RPMI8226 (cell line): ENCODE measurements at places on chromosomes 5 and 9.

- no peak for DNase-seq
These were observed 11.7 kb downstream of the C5 start for GRCh38 chr9:121038362-121038761.

DNA sequence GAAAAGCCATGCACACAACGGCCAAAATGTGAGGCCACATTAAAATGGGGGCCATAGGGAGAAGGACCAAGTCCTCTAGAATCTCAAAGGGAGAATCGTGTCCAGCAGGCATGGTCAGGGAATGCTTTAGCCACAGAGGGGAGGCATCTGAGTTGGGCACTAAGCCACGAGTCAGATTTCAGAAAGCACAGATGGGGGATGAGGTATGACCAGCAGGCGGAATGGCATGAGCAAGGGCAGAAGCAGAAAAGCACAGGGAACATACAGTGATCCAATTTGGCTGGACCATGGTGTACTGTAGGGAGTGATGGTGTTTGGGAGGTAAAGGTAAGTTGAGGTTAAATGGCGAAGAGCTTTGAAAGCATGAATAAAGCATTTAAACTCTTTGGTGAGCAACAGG lies 214.6 kb downstream of the TLE1 start:
- no peak for DNase-seq

DNA sequence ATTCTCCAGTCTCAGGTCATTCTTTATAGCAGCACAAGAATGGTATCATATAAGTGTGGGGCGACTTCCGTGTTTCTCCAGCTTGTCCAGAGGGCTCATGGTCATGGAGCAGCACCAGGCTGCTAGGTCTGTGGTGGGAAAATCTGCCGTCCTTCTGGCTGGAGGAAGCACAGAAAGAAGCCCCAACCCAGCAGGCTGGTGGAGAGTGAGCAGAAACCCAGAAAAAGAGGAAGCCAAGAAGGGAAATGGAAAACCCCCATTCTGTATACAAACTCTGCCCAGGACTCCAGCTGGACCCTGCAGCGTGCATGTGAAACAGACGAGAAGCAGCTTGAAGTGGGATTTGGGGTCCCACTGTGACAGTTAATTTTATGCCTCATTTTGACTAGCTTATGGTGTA lies 34.3 kb upstream of the OLFM1 start:
- no peak for DNase-seq

- no peak for DNase-seq
These were observed 334.8 kb downstream of the TRIM32 start for GRCh38 chr9:117021906-117022305.

GRCh38 chr9:112241491-112241890 lies 66.4 kb upstream of the SUSD1 start:
- DNase-seq: no peak

DNA sequence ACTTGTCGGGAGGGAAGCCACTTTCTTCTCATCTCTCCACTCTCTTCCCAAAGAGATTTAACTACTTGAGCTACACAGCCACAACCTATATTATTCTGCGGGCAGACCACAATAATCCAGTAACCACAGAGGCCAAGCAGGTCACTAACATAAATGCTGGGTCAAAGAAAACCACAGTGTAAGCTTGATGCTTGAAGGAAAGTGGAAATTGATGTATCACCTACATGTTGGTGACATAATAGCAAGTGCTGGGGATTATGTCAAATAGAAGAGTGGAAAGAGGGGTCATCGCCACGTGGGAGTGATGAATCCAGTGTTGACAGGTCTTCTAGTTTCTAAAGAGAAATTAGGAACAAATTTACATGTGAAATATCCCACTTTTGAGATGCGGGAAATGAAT lies 40.9 kb downstream of the RFK start:
- no peak for DNase-seq

- no peak for DNase-seq
These were observed 25.6 kb downstream of the CSF2 start for GRCh38 chr5:132099076-132099748.

DNA sequence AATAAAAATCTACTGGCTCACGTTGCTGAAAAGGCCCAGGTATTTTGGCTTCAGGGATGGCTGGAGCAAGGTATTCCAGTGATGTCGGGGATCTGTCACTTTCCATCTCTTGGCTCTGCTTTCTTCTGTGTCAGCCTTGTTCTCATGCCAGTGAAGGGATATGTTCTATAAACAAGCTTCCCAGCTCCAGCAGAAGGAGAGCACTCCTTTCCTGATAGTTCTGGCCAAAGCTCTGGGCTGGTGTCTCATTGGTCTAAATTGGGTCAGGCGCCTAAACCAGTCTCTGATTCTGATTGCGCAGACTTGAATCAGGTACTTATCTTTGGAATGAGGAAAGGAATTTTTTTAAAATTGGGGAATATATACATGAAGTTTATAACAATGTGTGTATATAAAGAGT lies 5.1 kb downstream of the SNX30 start:
- DNase-seq: no peak

GRCh38 chr5:145856285-145856818 lies 16.5 kb downstream of the GRXCR2 start:
- no peak for DNase-seq

GRCh38 chr9:107613321-107613720 lies 123.8 kb upstream of the KLF4 start:
- no peak for DNase-seq

GRCh38 chr9:18976709-18977531 lies 56.1 kb downstream of the SAXO1 start:
- DNase-seq: no peak

DNA sequence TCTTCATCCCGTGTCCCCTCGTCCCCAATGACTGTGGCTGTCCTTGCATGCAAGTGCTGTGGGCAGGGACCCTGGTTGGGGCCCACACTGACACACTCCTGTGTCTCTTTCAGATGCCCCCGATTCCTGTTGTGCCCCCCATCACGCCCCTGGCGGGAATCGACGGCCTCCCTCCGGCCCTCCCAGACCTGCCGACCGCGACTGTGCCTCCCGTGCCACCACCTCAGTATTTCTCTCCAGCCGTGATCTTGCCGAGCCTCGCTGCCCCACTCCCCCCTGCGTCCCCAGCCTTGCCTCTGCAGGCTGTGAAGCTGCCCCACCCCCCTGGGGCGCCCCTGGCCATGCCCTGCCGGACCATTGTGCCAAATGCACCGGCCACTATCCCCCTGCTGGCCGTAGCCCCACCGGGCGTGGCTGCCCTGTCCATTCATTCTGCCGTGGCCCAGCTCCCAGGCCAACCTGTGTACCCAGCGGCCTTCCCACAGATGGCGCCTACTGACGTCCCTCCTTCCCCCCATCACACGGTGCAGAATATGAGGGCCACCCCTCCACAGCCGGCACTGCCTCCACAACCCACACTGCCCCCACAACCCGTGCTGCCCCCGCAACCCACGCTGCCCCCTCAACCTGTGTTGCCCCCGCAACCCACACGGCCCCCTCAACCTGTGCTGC lies 75.0 kb downstream of the WNK2 start:
- no peak for DNase-seq

GRCh38 chr9:4192450-4192849 lies 107.4 kb downstream of the GLIS3 start:
- DNase-seq: no peak
